ENCODE measurements at places on chromosomes 12 and 14.
A peak's percentile ranks its signal among the peaks of the same experiment; 100 is the strongest.

GRCh38 chr14:95679148-95679815 is 6.9 kb upstream of the TCL1B start:
- no peak for DNase-seq

GRCh38 chr12:132494294-132495164 is 4.6 kb downstream of the FBRSL1 start:
- no peak for DNase-seq

DNA sequence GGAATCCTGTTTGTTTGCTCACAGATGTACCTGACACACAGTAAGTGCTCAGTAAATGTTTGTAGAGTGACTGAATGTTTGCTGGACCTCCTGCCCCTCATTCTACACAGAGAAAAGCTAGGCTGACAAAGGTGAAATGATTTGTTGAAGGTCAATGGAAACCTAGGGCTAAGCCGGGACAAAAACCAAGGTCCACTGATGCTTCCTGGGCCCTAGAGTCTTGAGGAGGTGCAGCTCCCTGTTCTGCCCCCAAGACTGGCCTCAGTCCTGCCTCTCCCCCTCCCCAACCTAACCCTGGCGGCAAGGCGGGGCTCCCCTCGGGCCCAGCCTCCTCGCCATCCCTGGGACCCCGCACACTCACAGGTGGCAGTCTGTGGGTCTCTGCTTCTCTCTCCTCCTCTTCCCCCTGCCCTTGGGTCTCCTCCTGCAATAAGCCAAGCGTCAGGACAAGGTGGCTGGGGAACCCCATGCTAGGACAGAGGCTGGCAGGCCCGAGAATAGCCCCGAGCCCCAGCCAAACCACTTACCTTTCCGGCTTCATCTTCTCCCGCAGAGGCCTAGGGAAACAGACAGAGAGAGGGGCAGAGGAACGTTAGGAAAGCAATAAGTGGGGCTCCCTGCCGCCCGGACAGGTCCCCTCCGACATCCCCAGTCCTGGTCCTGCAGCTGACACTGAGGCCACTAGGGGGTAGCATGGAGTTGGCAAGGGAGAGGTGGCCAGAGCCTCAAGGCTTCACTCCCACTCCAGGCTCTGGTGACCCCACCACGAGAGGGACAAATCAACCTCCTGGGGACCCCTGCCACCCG is 9.3 kb downstream of the PGF start:
- DNase-seq = peak; percentile 39

GRCh38 chr12:116346222-116346621 is 68.7 kb upstream of the MED13L start:
- DNase-seq = no peak

DNA sequence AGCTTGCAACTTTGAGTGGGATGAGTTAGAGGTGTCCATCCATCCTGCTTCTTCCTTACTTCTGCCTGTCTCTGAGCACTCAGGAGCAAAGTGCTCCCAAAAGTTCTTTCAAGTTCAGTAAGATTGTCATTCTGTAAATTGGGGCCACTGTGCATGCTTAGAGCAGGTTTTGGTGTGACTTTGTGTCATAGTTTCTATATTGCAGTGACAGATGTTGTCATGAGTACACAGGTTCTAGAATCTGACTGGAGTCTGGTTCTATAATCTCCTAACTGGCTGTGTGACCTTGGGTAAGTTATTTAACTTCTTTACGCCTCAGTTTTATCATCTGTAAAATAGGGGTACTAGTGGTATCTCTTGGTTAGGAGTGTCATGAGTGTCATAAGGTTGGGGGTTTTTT is 202.7 kb upstream of the BCL2L14 start:
- DNase-seq = no peak
